ENCODE measurements at places on chromosomes 11 and 22. TPM values are rescaled to one million over a fixed set of nuclear protein-coding genes. Genes with fewer than 3 reads are reported as not detected.

DNA sequence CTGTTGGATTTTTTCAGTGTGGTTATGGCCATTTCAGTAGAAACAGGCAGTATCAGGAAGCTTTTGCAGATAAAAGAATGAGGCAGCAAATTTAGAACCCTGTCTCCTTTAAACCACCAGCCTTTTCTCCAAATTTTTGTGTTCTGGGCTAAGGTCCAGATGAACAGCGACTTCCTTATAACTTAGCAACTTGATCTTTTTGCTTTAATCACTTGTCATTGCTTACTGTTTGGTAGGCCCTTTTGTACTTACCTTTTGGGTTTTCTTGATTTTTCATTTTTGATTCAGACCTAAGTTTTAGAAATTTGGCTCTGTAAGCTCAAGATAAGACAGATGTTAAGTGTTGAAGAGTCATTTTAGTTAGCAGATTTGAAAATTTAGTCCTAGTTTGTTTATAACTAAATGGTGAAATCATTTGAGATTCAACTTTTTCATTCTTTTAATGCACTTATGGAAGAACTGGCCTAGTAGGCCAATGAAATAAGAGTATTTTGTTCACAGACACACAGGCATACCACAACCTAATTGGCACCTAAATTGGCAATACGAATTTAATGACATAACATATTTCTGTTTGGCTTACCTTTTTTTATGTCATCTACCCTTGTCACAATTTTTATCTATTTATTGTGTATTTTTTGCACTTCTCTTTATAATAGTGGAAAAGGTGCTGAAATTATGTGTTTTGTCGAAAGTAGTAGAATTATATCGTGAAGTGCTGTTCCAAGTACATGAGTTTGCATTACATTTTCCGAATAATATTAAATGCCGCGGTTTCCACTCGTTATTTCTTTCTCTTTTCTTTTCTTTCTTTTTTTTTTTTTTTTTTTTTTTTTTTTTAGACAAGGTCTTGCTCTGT lies 2.1 kb downstream of the RTN3 start:
- no peak for DNase-seq

- no peak for DNase-seq
Measured at GRCh38 chr11:63504933-63505586, 824 bp upstream of the LGALS12 start.

DNA sequence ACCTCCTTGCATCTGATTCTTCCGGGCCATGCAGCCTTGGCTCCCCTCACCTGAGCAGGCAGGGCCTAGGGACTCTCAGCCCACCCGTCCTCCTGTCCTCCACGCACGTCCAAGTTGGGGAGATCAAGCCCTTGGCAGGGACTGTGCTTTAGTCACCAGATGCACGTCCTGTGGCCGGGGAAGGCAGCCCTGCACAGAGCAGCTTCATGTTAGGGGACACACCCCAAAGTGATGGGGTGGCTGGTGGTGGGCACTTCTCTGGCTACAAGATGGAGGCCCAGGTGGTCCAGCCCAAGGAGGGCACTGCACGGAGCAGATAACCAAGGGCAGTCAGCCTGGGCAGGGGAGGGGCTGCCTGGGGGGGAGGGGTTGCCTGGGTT lies 1.2 kb downstream of the MUC5B start:
- peak; percentile 15 for DNase-seq

DNA sequence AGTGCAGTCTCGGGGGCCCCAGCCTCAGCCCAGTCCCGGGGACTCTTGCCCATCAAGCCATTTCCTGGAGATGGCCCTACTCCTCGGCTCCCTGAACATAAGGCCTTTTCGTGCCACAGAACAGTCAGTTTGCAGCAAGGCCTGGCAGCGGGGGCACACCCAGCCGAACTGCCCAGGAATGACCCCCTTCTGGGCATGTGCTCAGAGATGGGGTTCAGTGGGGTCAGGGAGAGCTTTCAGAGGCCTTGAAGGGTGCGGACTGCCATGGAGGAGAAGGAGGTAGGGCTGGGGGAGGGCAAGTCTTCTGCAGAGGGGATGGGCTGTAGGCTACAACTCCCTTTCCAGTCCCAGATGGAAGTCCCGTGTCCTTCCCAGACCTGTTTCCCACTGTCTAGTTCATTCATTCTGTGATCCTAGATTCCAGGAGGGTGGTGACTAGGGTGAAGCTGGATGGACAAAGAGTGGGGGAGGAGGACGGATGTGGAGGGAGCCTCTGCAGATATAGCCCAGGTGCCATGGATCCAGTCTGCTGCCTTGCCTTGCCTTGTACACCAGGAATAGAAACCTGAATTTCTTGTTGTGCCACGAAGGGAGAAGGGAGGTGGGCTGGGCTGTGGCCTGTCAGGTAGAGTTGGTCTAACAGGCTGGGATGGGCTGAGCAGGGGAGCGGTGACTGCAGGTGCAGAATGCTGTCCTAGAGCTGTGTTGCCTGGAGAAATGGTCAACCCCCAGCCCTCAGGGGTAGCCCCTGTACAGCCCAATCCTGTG lies 14.2 kb upstream of the OMP start:
- peak; percentile 11 for DNase-seq

DNA sequence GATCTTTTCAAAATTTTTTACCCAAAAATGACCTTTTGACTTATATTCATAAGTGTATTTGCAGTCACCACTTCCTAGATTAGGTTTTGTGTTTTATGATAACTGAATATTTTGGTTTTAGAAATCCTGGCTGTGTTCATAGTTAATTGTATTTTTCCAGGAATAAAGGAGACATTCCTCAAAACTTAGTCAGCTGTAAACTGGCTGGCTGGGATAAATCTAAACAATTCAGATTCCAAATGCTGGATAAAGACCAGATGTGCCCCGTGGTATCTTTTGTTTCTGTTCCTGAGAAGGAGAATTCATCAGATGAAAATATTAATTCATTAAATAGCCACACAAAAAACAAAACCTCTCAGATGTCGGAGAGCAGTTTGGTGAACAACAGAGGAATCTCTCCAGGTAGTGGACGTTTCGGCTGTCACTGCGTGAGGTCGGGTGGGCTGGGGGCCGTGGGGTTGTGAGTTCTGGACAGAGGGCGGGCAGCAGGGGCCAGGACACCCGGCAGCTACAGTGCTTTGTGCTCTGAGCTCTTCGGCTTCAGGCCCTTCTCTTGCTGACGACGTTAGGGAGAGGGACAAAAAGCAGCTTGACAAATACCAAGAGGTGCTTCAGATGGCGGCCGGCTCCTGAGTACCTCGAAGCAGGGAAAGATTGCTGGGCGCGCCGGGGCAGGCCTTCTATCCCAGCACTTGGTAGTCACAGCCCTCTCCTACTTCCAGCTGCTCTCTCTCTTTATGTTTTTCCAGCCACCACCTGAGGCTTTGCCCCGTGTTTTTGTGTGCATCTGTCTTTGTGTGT lies 24.6 kb downstream of the MOV10L1 start:
- no peak for DNase-seq

DNA sequence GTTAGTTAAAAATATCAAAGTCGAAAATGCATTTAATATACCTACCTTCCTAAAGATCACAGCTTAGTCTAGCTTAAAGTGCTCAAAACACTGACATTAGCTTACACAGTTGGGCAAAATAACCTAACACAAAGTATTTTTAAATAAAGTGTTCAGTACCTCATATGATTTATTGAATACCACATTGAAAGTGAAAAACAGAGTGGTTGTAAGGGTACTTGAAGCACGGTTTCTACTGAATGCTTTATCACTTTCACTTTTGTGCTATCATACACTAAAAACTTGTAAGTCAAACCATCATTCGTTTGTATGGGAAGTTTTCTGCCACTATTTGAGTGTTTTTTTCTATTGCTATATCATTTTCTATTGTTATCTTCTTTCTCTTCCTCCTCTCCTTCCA lies 36.6 kb downstream of the ZBTB44 start:
- DNase-seq = no peak

- DNase-seq = no peak
Measured at GRCh38 chr11:11045156-11045930, 187.5 kb upstream of the ZBED5 start.

- peak; percentile 56 for DNase-seq
Measured at GRCh38 chr11:1073261-1073724, 1.4 kb upstream of the MUC2 start.

- DNase-seq = no peak
Measured at GRCh38 chr11:2862395-2863275, 22.9 kb downstream of the CDKN1C start.

- no peak for DNase-seq
Measured at GRCh38 chr22:44589831-44590230, 91.8 kb upstream of the RTL6 start.

DNA sequence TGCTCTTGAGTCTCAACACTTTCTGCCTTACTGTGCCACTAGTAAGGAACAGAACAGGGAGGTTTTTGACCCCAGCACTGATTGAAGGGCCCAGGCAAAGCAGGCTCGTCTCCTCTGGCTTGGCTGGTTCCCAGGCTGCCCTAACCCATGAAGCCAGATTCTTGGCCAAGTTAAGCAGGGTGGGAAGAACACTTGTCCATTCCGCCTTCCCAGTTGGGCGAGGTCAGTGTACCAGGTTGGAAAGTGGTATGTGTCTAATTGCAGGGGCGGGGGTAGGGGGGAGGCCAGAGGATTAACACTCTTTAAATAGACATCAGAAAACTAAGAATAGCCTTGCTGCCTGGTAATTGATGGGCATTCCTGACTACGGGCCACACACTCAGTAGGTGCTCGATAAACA lies 14.4 kb downstream of the TIMP3 start:
- peak; percentile 73 for DNase-seq

DNA sequence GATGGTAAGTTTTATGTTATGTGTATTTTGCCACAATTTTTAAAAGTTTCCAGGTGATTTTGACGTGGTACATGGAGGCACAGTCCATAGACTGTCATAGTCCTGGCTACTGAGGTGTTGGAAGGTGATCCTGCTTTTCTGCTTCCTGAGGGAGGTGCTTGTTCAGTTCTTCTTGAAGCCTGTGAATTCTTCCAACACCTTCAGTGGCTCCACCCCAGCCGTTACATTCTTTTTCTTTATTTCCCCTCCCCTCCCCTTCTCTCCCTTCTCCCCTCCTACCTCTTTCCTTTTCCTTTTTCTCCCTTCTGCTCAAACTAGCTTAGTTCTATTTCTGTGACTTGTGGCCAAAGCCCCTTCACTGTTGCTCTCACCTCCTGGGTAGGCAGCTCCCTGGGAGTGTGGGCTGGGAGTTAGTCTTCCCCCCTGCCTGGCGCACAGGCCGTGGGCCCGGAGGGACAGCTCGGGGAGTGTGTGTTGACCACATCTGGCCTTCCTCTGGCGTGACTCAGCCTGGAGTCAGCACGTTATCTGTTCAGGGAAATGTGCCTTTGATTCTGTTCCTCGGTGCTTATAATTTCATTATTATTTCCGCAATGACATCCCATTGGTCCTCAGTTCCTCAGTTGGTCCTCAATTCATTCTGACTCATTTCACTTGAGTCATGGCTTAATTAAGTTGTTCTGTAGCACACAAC lies 566.2 kb downstream of the TBC1D22A start:
- DNase-seq = peak; percentile 57

DNA sequence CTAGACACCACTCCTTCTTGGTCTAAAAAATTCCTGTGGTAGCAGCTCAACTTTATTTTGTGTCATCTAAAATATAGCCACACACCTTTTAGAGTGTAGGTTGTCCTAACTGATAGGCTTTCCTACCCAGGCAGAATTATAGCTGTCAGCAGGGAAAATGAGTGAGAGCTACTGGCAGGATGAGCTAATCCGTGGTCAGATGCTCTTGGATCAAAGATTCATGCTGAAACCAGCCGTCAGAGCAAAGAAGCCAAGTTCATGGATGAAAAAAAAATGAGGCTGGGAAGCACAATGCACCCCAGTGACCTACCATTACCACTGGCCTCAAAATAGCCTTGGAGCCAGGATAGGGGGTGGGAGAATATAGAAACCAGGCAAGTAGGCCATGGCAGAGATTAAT lies 113.1 kb upstream of the BLID start:
- DNase-seq = no peak

DNA sequence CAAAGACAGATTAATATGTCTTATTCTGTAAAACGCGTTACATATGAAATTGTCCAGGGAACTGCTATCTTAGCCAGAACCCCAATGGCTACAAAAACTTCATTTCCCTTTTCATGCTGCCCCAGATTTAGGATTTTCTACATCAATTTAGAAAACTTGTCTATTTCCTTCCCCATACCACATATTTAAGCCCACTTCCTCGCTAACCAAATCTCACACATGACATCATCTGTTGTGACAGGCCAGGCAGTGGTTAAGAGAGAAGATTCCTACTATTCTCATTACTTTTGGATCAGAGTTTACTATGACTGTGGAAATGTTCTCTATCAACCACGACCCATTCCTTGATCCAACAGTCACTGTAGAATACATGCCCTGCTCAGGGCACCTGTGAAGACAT lies 15.9 kb downstream of the CCDC82 start:
- DNase-seq = no peak

- DNase-seq = peak; percentile 97
Measured at GRCh38 chr11:67420646-67421429, 5.4 kb downstream of the CARNS1 start.

- DNase-seq = no peak
Measured at GRCh38 chr11:33376331-33377310, 119.4 kb downstream of the HIPK3 start.

DNA sequence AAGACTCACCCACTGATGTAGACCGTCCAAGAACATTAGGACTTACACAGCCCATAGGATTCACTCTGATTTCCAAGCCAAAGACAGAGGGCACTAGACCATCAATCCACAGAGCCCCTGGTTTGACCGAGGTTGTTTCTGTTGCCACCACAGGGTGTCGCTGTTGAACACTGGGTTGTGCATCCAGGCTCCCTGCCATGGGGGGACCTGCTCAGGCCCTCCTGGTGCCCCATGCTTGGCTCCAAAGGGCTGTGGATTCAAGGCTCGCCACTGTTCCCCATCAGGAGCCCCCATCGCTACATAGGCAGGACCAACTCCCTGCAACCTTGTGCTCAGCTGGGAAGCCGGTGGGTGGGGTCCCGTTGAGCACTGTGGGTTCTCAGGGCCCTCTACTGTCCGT lies 128.0 kb upstream of the ANO1 start:
- DNase-seq = no peak

DNA sequence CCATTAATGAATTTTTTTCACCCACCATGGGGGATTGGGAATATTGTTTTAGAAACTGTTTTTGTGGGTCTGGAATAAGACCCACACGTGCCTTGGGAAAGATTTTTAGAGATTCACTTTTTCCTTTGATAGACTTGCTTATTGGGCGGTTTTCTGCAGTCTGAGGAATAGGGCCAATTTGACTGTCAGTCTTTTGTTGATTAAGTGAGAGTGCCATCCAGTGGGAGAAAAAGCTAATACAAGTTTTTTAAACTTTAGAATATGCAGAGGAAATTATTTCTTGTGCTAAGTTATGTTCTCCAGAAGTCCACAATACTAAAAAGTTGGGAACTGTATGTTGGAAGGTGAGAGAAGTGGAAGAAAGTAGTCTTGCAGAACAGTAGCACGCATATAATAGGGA lies 56.1 kb downstream of the PRMT3 start:
- no peak for DNase-seq

MYBPC3 gene
- total RNA-seq = 966 TPM

IL17REL gene
- not detected for total RNA-seq

SYNGR1 gene
- 48.3 TPM for total RNA-seq

VSIG10L2 gene
- total RNA-seq = 0.05 TPM

OR5P2 gene
- not detected for total RNA-seq

PATE4 gene
- not detected for total RNA-seq

RTN4R gene
- 1.4 TPM for total RNA-seq

APOL4 gene
- total RNA-seq = 10.8 TPM

Measured in left cardiac atrium (tissue), 4 donors.